Aorta (tissue), 5 donors: ENCODE measurements at places on chromosomes 4 and X. TPM values are rescaled to one million over a fixed set of nuclear protein-coding genes. Genes with fewer than 3 reads are reported as not detected.

The SPINK2 gene
- polyA plus RNA-seq, result not detected

The FGF13 gene
- polyA plus RNA-seq, result 14.4 TPM

The SFRP2 gene
- polyA plus RNA-seq, result 0.92 TPM

The POLN gene
- polyA plus RNA-seq, result 7.0 TPM

The ARSJ gene
- polyA plus RNA-seq, result 4.5 TPM

The CCNB3 gene
- not detected for polyA plus RNA-seq

The MAGEC2 gene
- not detected for polyA plus RNA-seq

The ZIC3 gene
- polyA plus RNA-seq, result 0.25 TPM

The FAT1 gene
- polyA plus RNA-seq, result 41.2 TPM

The XPNPEP2 gene
- polyA plus RNA-seq, result 0.26 TPM

The HPGD gene
- 1.6 TPM for polyA plus RNA-seq

The IL2RG gene
- 1.4 TPM for polyA plus RNA-seq

- no peak for DNase-seq
- H3K27me3 ChIP-seq, result no peaks in the 10 kb centered on the region
- H3K36me3 ChIP-seq, result no peaks in the 10 kb centered on the region
- H3K27ac ChIP-seq, result peak overlapping the region; percentile 28
- no peak overlapping the region for H3K4me3 ChIP-seq
- H3K4me1 ChIP-seq, result no peaks in the 10 kb centered on the region
These were observed 173.8 kb downstream of the ADGRL3 start for GRCh38 chr4:61373901-61374440.

DNA sequence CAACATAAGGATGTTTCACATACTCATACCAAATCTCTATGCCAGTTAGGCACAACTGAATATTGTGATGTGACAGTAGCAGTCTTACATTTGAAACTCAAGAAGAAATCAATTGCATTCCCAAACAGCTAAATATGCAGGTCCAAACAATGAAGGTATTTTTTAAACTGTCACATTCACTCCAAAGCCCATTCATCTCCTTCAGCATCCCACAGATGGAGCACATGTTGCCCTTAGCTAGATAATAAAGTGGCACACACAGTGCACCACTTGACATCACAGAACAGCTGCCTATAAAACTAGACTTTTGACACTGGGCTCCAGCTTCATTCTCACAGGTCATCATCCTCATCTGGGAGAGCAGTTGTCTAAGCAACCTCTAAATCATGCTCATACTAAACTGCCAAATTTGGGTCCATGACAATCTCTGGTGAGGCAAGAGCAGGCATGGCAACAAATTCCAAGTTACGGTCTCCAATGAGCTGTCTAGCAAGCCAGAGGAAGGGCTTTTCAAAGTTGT lies 26.2 kb upstream of the ARHGEF6 start:
- H3K27ac ChIP-seq, result no peak overlapping the region
- H3K4me1 ChIP-seq, result no peaks in the 10 kb centered on the region
- H3K27me3 ChIP-seq, result no peaks in the 10 kb centered on the region
- no peak overlapping the region for H3K4me3 ChIP-seq
- DNase-seq, result no peak

- no peaks in the 10 kb centered on the region for H3K4me1 ChIP-seq
- no peak overlapping the region for H3K27ac ChIP-seq
- H3K4me3 ChIP-seq, result no peak overlapping the region
- no peak for DNase-seq
These were observed 224.0 kb upstream of the BMP3 start for GRCh38 chr4:80806472-80806871.

GRCh38 chr4:179328627-179329026 lies 1886.4 kb upstream of the AGA start:
- no peak for DNase-seq
- H3K27ac ChIP-seq, result no peak overlapping the region
- no peaks in the 10 kb centered on the region for H3K4me1 ChIP-seq
- H3K4me3 ChIP-seq, result no peak overlapping the region

GRCh38 chrX:154372612-154373022 lies 1.8 kb downstream of the FLNA start:
- no peaks in the 10 kb centered on the region for H3K4me1 ChIP-seq
- peaks cover 2% of the 10 kb centered on the region for H3K36me3 ChIP-seq
- DNase-seq, result no peak
- H3K4me3 ChIP-seq, result peak overlapping the region; percentile 56
- H3K27ac ChIP-seq, result no peak overlapping the region

GRCh38 chrX:133214301-133214700 lies 3.9 kb downstream of the TFDP3 start:
- H3K36me3 ChIP-seq, result no peaks in the 10 kb centered on the region
- no peak overlapping the region for H3K27ac ChIP-seq
- DNase-seq, result no peak
- H3K4me1 ChIP-seq, result no peaks in the 10 kb centered on the region
- no peaks in the 10 kb centered on the region for H3K27me3 ChIP-seq

GRCh38 chr4:22824091-22824490 lies 131.4 kb downstream of the GBA3 start:
- H3K36me3 ChIP-seq, result no peaks in the 10 kb centered on the region
- H3K4me3 ChIP-seq, result no peak overlapping the region
- H3K27me3 ChIP-seq, result no peaks in the 10 kb centered on the region
- DNase-seq, result no peak
- no peak overlapping the region for H3K27ac ChIP-seq

- no peak for DNase-seq
- H3K27me3 ChIP-seq, result no peaks in the 10 kb centered on the region
- H3K27ac ChIP-seq, result no peak overlapping the region
- H3K4me1 ChIP-seq, result no peaks in the 10 kb centered on the region
- H3K36me3 ChIP-seq, result no peaks in the 10 kb centered on the region
These were observed 2.6 kb downstream of the UVSSA start for GRCh38 chr4:1349359-1350168.

DNA sequence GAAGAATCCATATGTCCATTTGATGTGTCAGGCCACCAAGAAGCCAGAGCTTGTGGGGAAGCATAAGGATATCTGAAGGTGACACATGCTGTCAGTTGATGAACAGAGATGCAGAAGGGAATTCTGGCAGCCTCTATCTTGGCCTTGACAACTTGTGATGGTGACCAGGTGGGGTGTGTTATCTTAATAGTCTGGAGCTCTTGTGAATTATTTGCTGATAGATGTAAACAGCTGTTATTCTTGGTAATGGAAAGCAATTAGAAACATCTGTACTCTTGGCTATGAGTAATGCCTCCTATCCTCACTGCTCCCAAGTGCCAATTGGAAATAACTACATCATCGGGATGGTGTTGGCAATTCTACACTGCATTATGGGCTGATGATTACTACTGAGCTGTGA lies 51.9 kb downstream of the NAA11 start:
- no peak overlapping the region for H3K4me3 ChIP-seq
- no peaks in the 10 kb centered on the region for H3K36me3 ChIP-seq
- H3K27me3 ChIP-seq, result no peaks in the 10 kb centered on the region
- H3K27ac ChIP-seq, result no peak overlapping the region
- peaks cover 2% of the 10 kb centered on the region for H3K4me1 ChIP-seq

GRCh38 chr4:140612357-140612756 lies 43.6 kb upstream of the UCP1 start:
- no peaks in the 10 kb centered on the region for H3K4me1 ChIP-seq
- H3K27ac ChIP-seq, result no peak overlapping the region
- no peak overlapping the region for H3K4me3 ChIP-seq
- no peaks in the 10 kb centered on the region for H3K27me3 ChIP-seq
- H3K36me3 ChIP-seq, result no peaks in the 10 kb centered on the region

DNA sequence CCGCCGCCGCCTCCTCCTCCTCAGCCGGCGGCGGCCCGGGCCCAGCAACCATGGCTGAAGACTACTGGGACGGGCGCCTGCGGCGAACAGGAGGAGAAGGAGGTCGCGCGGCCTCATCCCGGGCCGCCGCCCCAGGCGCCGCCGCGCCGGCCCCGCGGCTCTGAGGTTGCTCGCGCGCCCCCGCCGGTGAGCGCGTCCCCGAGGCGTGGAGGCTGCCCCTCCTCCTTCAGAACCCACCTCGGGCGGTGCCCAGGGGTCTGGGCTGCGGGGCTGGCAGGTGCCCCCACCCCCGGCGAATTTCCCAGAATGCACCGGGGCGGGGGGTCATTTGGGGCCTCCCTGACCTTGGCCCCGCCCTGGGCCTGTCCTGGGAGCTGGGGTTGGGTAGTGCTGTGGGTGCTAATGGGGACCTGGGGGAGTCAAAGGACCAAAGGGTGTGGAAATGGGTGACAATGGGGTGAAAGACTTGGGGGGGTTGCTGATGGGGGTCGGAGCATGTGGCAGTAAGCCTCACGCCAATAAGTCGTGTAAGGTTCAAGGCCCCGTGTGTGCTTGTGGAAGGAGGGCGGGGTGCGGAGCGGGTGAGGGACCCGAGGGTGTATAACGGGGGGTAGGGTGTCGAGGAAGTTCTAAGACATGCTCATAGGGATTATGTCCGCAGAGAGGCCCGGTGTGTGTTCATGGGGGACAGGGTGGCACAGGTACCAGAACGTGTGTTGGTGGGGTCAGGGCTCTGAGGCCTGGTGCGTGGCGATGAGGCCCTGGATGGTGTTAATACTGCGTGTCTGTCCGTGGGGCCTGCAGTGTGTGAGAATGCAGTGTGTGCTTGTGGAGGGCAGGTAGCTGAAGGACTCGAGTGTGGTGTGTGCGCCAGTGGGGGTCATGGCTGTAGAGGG lies 687 bp downstream of the CDK16 start:
- H3K27me3 ChIP-seq, result no peaks in the 10 kb centered on the region
- H3K36me3 ChIP-seq, result no peaks in the 10 kb centered on the region
- H3K4me3 ChIP-seq, result peak overlapping the region; percentile 70
- peak; percentile 85 for DNase-seq
- peak overlapping the region; percentile 96 for H3K27ac ChIP-seq
- H3K4me1 ChIP-seq, result no peaks in the 10 kb centered on the region

GRCh38 chr4:169200361-169201030 lies 70.3 kb downstream of the SH3RF1 start:
- no peak overlapping the region for H3K27ac ChIP-seq
- DNase-seq, result no peak
- no peaks in the 10 kb centered on the region for H3K27me3 ChIP-seq
- H3K36me3 ChIP-seq, result no peaks in the 10 kb centered on the region
- peaks cover 3% of the 10 kb centered on the region for H3K4me1 ChIP-seq

GRCh38 chrX:24796204-24796603 lies 102.5 kb downstream of the POLA1 start:
- H3K4me1 ChIP-seq, result no peaks in the 10 kb centered on the region
- H3K27ac ChIP-seq, result no peak overlapping the region
- H3K36me3 ChIP-seq, result no peaks in the 10 kb centered on the region
- no peak overlapping the region for H3K4me3 ChIP-seq

DNA sequence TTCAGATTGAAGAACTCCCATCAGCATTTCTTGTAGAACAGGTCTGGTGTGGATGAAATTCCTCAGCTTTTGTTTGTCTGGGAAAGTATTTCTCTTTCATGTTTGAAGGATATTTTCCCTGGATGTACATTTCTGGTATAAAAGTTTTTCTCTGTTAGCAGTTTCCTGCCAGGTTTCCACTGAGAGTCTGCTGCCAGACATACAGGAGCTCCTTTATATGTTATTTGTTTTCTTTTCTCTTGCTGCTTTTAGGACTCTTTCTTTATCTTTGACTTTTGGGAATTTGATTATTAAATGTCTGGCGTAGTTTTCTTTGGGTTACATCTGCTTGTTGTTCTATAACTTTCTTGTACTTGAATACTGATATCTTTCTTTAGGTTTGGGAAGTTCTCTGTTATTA lies 486.5 kb downstream of the ARAP2 start:
- no peaks in the 10 kb centered on the region for H3K4me1 ChIP-seq
- no peaks in the 10 kb centered on the region for H3K36me3 ChIP-seq
- no peak overlapping the region for H3K4me3 ChIP-seq
- no peaks in the 10 kb centered on the region for H3K27me3 ChIP-seq

- no peak overlapping the region for H3K27ac ChIP-seq
- H3K4me3 ChIP-seq, result no peak overlapping the region
- H3K36me3 ChIP-seq, result no peaks in the 10 kb centered on the region
- H3K4me1 ChIP-seq, result no peaks in the 10 kb centered on the region
- DNase-seq, result no peak
- no peaks in the 10 kb centered on the region for H3K27me3 ChIP-seq
These were observed 96.3 kb upstream of the HPF1 start for GRCh38 chr4:169854090-169854489.

DNA sequence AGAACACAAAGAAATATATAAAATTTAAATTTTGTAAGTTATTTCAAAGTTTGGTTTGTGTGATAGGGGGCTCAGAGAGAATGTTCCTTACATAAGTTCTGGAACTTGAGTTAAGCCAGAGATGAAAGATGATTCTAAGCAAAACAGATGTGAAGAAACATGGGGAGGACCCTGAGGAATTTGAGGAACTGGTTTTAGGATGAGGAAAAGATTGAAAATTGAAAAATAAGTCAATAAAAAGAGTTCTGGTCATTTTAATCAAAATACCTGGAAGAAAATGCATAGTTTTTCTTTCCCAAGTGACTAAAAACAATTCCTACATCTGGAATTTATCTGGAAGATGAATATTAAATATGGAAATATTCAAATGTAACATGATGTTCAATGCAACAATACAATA lies 37.4 kb downstream of the HELQ start:
- no peaks in the 10 kb centered on the region for H3K4me1 ChIP-seq
- DNase-seq, result no peak
- no peak overlapping the region for H3K27ac ChIP-seq
- peaks cover 13% of the 10 kb centered on the region for H3K36me3 ChIP-seq
- H3K27me3 ChIP-seq, result no peaks in the 10 kb centered on the region

DNA sequence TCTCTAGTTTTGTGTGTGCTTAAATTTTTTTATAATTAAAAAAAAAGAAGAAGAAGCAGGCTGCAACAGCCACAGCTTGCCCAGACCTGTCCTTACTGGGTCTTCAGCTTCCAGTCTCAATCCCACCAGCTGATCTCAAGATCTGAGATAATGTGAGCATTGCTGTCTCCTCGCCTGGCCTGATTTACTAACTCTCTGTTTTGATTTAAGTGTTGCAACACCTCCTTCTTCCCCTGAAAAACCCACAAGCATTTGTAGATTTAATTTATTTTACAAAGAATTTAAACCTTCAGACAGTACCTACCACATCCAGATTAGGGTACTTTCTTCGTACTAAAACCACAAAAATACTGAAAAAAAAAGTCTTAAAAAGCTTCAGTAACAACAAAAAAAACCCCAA lies 38.0 kb downstream of the FAM241A start:
- no peak overlapping the region for H3K27ac ChIP-seq
- no peaks in the 10 kb centered on the region for H3K4me1 ChIP-seq

- H3K4me3 ChIP-seq, result no peak overlapping the region
- DNase-seq, result no peak
- H3K27me3 ChIP-seq, result no peaks in the 10 kb centered on the region
- no peak overlapping the region for H3K27ac ChIP-seq
These were observed 2371.8 kb downstream of the PCDH7 start for GRCh38 chr4:33091961-33092360.

DNA sequence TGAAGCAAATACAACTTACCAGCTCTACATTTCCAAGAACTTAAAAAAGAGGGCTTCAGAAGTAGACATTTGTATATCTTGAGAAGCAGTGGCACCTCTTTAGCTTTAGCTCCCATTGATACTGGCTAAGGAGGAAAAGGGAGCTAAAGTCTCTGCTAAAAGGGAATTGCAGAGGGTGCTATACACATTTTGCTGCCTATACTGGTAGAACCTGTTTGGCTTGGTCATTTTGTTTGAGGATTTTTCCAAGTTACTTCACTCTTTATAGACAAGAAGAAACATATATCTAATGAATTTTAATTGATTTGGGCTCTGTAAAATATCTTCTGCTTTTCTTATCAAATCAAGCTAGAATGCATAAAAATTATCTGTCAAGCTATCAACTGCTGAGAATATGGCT lies 11.8 kb downstream of the PAPSS1 start:
- H3K4me1 ChIP-seq, result no peaks in the 10 kb centered on the region
- DNase-seq, result no peak
- H3K36me3 ChIP-seq, result no peaks in the 10 kb centered on the region

GRCh38 chr4:16023776-16024408 lies 59.9 kb downstream of the PROM1 start:
- H3K27me3 ChIP-seq, result no peaks in the 10 kb centered on the region
- H3K4me3 ChIP-seq, result no peak overlapping the region
- H3K36me3 ChIP-seq, result no peaks in the 10 kb centered on the region
